ENCODE measurements at places on chromosomes 2 and 18.

- peak; percentile 82 for DNase-seq
These were observed 36.8 kb downstream of the DRC1 start for GRCh38 chr2:26438526-26438925.

- DNase-seq: no peak
These were observed 146.6 kb downstream of the MAP4K4 start for GRCh38 chr2:101844055-101844635.

GRCh38 chr2:9958057-9958456 is 6.6 kb downstream of the GRHL1 start:
- no peak for DNase-seq

DNA sequence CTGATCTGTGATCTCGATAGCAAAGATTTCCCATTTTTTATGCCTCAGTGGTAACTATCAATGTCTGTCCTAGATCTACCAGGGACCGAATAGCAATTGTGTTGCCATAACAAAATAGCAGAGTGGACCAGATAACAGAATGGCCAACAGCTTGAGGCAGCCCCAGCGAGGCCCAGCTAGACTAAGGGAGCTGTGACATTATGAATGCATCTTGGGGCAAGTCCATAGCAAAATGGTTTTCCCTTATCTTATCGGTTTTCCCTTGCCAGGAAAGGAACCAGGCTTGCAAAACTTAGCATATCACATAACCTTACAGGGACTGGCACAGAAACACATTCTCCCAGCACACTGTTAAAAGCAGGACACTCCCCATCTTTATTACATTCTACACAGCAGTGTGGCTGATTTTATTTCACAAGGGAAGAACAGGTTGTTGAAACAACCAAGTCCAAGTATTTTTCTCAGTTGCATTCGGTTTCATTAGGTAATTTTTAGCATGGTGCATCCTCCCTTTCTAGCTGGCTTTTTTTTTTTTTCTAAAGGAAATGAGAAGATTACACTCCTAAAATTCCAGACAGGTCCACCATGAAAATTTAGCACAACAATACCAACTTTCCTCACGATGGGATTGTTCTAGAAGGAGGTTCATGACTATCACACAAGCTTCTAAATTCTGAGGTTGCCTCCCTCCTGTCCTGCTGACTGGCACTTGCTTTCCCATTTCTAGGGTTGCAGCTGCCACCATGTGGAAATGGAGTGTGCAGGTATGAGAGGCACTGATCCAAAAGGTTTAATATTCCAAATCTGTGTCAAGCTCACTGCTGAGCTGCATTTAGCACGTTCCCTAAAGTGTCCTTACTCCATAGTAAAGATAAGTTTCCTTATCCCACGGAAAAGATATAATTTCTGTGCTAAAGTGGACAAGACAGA is 97.0 kb upstream of the SLC35G4 start:
- peak; percentile 34 for DNase-seq

GRCh38 chr2:159228081-159228581 is 58.4 kb downstream of the WDSUB1 start:
- DNase-seq: no peak

GRCh38 chr18:34153711-34154110 is 71.0 kb downstream of the NOL4 start:
- no peak for DNase-seq

GRCh38 chr18:8041526-8042111 is 474.5 kb downstream of the PTPRM start:
- no peak for DNase-seq

DNA sequence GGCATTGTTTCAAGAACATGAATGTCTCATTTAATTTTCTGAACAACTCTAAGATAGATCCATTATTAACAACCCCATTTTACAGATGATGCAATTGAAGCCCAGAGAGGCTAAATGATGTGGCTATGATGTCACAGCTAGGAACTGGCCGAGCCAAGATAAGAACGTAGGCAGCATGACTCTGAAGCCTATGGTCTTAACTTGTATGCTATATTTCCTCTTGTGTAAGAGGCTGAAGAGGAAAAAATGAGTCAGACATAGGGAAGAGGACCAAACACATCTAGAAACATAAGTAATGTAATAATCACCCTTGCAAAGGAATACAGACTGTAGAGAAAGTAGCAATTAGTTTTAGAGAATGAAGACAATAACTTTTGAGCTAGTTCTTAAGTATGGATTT is 416.8 kb downstream of the FIGN start:
- no peak for DNase-seq

DNA sequence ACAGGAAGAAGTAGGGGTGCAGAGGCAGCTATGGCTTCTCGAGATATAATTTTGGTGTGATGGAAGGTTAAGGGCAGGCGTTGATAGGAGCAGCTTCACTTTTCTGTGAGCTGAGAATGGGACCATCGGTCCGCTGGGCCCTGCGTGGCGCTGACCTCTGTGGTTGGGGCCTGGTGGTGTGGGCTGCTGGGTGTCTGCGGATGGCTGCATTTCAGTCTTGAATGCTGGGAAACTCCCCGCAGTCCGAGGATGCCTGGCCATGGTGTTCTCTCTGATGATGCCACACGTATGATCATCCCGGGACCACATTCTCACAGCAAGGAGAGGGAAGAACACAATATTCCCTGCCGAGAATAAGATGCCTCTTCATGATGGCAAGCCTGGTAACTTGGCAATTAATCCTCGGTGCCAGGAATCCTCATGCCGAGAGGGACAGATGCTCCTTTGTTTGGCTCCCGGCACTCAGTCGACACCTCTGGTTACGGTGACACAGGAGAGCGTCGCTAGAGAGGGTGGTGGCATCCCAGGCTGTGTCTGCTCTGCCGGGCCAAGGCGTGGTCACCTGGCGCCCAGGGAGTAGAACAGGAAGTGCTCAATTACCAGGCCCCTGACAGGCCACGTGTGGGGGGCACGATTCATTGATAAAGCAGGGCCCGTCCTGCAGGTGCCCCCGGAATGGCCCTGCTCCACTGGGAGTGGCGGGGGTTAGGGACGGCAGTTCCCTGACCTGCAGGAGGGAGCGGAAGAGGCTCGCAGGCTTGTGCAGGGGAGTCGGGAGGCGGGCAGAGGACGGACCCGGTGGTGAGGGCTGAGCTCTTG is 119.4 kb upstream of the CTDP1 start:
- no peak for DNase-seq

DNA sequence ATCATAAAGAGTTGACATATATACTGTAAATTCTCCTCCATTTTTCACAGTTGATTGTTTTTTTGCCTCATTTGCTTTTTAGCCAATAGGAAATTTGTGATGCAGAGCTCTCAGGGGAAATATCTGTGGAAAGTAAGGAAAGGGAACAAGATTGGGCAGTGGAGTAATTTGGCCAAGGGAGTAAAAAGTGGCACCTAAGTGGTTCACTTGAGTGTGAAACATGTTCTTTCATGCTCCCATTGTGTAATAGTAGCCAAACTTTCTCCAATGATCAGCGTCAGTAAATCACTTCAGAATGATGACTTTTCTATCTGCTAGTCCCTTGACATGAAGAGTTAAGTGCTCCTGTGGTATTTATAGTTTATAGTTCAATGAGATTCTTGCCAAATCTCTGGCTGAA is 141.9 kb upstream of the KCNJ3 start:
- no peak for DNase-seq

- DNase-seq: no peak
These were observed 5.7 kb downstream of the CCT7 start for GRCh38 chr2:73239776-73240175.

GRCh38 chr2:65608466-65608865 is 176.1 kb upstream of the SPRED2 start:
- no peak for DNase-seq

DNA sequence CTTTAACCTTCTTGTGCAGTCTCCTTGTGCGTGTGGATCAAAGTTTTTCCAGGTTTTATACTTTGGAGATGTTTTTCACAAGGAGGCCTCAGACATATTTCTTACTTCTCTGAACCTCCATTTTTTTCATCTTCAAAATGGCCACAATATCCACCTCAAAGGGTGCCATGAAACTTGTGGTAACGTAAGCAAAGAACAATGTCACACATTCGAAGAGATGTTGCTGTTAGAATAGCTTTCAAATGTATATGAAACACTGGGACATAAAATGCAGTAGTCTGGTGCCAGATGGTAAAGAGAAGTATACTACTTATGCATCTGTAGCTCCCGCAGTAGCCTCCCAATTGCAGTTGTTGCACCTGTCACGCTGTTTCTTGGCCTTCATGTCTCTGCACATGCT is 2.6 kb upstream of the KRCC1 start:
- DNase-seq: peak; percentile 68

- no peak for DNase-seq
These were observed 244.8 kb downstream of the TWIST2 start for GRCh38 chr2:239092571-239093294.

DNA sequence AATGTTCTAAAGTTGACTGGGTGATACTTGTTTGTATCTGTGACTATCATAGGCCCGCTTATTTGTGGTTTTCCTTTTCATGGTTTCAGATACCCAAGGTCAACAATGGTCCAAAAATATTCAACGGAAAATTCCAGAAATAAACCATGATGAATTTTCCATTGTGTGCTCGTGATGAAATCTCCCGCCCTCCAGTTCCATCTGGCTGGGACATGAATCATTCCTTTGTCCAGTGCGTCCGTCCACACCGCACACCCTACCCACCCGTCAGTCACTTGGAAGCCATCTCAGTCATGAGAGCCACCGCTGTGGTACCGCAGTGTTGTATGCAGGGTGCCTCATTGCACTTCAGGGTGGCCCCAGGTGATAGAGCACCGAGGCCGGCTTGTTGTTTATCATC is 268.2 kb upstream of the PXDN start:
- no peak for DNase-seq

- DNase-seq: peak; percentile 66
These were observed 81.0 kb downstream of the TAF4B start for GRCh38 chr18:26307161-26307773.

DNA sequence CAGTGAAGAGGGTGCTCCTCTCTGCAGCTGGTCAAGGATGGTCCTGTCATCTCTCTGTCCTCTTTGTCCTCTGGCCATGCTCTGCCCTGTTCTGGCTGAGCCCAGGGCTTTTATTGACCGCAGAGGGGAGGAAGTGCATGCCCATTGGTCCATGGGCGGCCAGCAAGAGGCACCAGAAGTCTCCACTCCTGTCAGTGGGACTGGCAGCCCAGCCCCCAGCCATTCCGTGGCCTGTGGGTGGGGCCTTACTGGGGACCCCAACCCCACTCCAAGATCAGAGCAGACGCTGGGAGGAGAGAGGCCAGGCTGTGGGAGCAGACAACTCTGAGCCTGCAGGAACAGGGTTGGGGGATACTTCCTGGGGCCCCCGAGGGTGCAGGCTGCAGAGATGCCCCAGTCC is 156.9 kb downstream of the CTNNA2 start:
- DNase-seq: no peak

GRCh38 chr18:36035253-36035652 is 32.1 kb downstream of the RPRD1A start:
- DNase-seq: no peak

DNA sequence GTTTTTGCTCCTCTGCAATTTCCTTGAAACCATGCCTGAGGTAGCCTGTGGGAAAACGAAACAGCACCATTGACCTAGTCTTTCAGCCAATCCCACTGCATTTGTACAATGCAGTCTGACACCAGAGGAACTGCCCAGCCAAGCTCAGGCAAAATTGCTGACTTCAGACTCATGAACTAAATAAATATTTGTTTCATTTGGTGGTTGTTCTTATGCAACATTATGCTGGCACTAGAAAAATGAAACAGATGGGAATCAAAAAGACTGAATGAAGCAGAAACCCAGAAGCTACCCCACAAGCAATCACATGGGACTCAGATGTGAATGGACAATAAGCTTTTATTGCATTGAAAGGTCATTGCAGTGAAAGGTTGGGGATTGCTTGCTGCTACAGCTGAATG is 1.7 kb downstream of the NAT8 start:
- DNase-seq: no peak

GRCh38 chr2:120209427-120210269 is 13.6 kb downstream of the TMEM185B start:
- DNase-seq: no peak

DNA sequence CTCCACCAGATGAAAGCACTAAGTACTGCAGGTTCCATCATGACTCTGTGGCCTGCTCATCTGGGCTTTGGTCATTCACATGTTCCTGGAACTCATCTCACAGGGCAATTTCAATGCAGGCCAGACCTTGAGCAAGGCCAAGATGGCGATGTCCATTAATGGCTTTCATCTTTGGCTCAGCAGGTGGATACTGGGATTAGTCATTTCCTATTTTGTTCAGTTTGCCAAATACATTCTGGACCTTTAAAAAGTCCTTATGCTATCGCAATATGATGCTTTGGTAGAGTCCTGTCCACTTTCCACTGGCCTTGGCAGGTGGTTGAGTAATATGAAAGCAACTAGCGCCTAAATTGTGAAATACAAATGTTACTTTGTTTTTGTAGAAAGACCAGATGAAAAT is 170.1 kb upstream of the REV1 start:
- DNase-seq: no peak

- no peak for DNase-seq
These were observed 271.1 kb upstream of the VWC2L start for GRCh38 chr2:214139630-214140284.

- no peak for DNase-seq
These were observed 216.7 kb upstream of the STON1 start for GRCh38 chr2:48313036-48313877.

GRCh38 chr18:21129566-21130216 is 18.1 kb upstream of the ROCK1 start:
- DNase-seq: no peak

GRCh38 chr2:56287974-56288373 is 104.2 kb downstream of the CCDC85A start:
- DNase-seq: no peak

DNA sequence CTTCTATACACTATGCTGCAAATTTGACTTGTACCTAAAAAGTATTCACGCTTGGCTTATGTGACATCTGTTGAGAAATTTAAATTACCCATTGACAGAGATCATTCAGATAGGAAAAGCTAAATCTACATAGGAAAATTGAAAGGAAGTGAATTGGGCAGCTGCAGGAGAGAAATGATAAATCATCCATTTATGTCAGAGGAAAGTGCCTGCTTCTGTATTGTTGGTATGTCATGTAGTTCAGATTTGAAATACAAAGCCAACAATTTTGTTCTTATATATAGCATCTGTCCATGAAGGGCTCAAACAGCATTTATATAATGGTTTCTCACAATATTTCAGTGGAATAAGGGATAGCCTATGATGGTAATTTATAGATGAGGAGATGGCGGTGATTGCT is 17.6 kb downstream of the LINC00305 start:
- no peak for DNase-seq

- DNase-seq: no peak
These were observed 144.4 kb upstream of the TWIST2 start for GRCh38 chr2:238703436-238703835.

DNA sequence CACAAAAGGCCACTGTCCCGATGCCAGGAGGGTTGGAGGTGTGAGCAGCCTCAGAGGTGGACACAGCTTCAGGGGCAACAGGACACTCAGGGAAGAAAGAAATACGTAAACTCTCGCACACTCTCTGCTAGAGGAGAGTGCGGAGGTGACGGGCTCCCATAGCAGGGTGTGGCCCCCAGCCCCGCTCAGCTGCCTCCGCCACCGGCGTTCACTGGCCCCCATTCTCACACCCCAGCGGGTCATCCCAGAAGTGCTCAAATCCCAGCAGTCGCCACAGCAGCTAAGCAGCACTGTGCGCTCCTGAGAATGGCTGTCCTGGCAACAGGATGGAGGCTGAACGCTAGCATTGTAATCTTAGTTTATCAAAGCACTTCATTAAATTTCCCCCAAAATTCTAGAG is 315.6 kb upstream of the SALL3 start:
- no peak for DNase-seq
